NCI-H2171 treated with DMSO at 0.1 percent for 48 hours (cell line): ENCODE measurements at places on chromosomes 7 and 10.
A peak's percentile ranks its signal among the peaks of the same experiment; 100 is the strongest.

DNA sequence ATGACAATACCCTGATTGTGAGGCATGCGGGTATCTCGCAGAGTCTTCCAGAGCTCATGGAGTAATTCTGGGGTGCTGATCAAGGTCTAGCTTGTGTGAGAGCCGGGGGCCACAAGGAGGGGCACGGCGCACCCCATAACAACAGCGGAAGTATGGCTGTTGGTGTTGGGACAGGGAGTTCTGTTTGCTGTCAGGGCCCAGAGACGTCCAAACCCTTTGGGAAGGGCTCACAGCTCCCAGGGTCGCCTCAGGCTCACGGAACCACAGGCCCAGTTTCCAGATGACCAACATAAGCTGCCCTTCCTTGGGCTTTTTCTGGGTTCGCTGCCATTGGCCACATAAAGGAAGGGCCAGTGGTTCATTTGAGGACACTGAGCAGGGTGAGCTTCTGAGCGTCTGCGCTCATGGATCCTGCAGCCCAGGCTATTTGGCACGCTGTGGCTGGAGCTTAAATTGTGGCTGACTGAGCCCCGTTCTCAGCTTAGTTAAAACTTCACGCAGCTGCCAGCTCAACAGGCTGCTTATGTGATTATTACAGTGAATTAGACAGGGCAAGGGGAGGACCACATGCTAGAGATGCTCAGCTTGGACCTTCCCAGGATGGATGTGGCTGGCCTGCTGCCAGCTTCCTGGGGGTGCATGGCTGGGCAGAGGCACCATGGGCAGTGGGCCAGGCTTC is 92.3 kb downstream of the DNAJB6 start:
- DNase-seq: no peak

- DNase-seq: no peak
Observed at GRCh38 chr7:17315974-17316373, 17.5 kb downstream of the AHR start.

DNA sequence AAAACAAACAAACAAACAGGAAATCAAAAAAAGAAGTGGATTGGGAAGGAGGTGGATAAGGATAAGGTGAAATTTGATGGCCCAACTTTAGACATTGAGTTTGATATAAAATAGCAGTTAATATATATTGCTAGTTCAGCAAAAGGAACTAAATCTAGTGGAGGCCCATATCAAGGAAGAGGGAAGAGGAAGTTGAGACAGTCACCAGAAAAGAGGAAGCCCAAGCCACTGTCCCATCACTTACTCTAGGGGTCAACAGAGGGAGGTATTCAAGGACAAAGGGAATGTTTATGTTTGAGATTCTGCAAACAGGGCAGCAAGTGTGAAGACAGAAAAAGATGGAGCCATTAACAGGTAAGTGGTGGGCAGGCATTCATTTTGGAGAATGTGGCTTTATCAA is 3.7 kb downstream of the LAMTOR4 start:
- no peak for DNase-seq

- DNase-seq: peak; percentile 56
Observed at GRCh38 chr10:121668314-121669027, 70.2 kb upstream of the FGFR2 start.
